ENCODE measurements at places on chromosomes 11 and 22.

DNA sequence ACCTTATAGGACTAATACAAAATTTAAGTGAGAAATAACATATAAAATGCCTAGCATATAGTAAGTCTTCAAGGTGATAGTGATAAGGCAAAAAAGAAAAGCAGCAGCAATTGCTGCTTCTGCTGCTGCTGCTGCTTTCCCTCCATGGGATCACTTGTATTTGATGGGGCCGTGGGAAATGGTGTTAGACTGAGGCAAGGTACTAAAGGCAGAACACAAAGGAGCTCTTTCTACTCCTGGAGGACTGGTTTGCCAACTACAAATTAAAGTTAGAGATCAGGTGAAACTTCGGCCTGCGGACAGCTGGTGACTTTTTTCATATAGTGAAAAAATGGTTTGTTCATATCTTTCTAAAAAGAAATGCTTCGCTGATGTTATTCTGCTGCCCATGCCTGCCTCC is 46.3 kb downstream of the SWAP70 start:
- DNase-seq: no peak

DNA sequence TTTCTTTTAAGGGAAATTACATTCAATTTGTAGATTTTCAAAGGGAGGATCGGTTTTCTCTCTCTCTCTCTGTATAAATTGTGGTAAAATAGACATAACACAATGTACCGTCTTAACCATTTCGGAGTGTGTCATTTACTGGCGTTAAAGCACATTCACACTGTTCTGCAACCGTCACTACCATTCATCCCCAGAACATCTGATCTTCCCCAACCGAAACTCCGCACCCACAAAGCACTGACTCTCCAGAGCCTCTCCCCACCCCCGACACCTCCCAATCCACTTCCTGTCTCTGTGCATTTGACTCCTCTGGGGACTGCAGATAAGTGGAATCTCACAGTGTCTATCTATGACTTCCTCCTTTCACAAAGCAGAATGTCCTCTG is 15.9 kb upstream of the GRAMD4 start:
- DNase-seq: no peak

DNA sequence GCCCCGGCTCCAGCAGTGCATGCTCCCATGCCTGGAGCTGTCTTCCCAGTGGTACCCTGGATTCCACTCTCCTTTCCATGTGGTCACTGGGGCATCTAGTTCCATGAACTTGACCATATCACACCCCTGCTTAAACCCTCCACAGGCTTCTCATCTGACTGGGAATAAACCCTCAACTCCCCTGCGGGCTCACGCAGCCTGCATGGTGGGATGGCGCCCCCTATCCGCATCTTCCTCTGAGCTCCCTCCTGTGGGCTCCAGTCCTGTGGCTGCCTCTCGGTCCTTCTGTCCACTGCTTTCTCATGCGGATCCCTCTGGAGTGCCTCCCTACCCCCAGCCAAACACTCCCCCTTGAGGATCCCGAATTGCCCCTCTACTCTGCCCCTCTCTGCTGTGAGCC is 41.4 kb upstream of the TTLL12 start:
- no peak for DNase-seq

DNA sequence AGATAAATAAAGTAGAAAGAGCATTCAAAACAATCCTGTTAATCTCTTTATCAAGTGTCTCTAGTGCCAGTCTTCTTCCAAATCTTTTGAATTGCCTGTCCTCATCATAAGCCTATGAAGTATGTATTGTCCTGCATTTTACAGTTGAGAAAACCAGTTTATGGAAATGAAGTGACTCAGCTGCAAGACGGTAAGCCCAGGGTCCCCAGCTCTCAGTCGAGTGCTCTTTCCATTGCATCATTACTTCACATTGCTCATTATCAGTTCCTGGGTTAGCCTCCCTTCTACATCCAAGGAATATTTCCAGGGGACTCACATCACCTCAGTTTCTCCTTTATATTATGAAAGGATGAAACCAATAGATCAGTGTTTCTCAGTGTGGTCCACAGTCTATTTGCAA is 9.1 kb upstream of the P4HA3 start:
- DNase-seq: no peak

DNA sequence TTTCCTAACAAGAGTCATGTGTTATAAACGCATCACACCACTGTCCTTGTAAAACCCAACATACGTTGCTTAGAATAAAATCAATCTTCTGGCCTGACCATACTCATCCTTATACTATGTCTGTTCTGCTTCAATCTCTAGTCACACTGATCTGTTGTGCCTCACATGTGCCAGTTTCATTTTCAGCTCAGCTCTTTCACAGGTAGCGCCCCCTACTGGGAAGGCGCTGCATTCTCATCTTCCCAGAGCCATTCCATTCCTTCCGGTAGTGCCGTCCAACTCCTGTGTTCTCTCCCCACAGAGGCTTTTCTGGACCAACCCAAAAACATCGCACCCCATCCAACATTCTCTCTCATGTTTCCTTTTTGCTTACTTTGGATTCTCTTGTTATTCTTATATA is 22.2 kb downstream of the CASP5 start:
- no peak for DNase-seq

- DNase-seq: no peak
Observed at GRCh38 chr11:67699521-67699920, 25.1 kb upstream of the ALDH3B2 start.

DNA sequence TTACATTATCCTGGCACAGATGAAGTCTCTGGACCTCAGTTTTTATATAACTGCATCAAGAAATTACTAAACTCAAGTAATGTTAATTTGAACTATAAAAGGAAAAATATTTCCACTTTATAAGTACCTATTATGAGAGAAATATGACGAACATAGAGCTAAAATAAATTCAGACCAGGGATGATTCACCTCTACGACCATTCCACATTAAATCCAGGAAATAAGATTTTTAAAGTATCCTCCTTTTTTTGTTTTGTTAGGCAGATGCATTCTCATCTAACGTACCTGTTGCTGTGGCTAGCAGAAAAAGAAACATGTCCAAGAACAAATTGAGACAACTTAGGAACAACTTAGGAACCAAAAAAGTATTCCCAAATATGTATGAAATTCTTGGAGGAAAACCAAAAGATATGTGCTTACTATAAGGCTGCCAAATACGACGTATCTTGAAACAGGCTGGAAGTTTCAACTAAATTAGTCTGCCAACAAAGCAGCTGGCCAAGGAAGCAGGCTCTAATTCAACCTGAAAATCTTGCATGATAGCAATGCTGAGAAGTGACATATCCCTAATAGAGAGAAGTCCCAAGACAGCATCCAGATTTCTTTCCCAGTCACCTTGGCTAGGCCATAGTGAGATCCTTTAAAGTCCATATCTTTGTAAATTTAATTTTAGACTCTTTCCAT is 15.7 kb downstream of the SPTY2D1 start:
- DNase-seq: no peak

DNA sequence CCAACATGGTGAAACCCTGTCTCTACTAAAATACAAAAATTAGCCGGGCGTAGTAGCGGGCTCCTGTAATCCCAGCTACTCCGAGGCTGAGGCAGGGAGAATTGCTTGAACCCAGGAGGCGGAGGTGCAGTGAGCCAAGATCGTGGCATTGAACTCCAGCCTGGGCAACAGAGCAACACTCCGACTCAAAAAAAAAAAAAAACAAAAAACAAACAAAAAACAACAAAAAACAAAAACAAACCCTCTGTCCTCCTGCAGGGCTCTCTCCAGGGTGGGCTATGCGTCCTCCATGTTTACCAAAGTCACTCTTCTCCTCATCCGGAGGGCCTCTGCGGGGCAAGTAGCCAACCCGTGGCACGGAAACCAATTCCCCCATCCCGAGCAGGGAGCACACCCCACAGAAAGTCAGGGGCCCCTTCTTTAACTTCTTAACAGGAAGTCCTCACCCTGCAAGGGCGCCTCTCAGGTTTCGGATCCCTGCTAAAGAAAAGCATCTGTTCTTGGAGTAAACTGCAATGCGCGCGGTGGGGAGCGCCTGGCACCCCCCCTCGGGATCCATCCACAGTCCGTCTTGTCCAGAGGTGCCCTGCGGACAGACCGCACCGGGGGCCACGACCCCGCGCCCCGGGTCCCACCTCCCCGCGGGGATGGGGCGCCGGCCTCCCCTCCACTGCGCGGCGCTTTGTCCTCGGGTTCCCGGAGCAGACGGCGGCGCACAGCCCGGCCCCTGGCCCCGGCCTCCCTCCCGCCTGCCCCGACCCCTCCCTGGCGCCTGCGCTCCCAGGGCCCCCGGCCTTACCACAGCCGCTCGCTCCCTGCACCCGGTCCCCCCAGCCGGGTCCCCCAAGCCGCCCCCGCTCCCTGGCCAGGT is 712 bp downstream of the CERK start:
- no peak for DNase-seq

DNA sequence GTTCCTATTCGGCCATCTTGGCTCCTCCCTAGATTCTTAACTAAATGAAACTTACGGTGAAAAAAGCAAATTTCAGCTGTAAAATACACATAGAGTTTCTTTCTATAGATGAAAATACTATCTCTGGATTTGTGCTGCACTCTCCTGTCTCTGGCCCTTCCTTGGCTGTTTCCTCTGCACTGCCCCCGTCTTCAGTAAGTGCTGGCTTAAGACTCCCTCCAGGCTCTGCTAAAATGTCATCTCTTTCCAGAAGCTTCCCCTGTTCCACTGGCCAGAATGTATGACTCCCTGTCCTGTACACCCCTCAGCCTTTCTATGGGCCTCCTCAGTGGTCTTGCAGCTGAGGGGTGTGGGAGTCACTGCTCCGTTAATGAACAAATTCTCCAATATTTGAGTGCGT is 109.1 kb upstream of the NARS2 start:
- DNase-seq: no peak

DNA sequence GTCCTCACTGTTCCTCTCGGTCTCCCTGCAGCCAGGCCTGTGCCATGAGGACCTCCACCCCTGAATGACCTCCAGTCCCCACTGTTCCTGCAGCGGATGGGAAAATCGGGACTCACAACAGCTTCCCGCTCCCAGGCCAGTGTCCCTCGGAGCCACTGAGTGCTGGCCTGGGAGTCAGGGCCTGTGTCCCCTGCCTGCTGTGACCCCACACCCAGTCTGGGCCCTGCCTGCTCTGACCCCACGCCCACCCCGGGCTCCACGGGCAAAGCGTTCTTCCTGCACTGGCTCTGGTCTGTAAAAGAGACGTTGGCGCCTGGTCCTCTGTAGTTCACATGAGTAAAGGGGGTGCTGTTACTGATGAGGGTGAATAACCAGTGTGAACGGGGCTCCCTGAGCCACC is 73.0 kb upstream of the SHISAL1 start:
- DNase-seq: no peak

DNA sequence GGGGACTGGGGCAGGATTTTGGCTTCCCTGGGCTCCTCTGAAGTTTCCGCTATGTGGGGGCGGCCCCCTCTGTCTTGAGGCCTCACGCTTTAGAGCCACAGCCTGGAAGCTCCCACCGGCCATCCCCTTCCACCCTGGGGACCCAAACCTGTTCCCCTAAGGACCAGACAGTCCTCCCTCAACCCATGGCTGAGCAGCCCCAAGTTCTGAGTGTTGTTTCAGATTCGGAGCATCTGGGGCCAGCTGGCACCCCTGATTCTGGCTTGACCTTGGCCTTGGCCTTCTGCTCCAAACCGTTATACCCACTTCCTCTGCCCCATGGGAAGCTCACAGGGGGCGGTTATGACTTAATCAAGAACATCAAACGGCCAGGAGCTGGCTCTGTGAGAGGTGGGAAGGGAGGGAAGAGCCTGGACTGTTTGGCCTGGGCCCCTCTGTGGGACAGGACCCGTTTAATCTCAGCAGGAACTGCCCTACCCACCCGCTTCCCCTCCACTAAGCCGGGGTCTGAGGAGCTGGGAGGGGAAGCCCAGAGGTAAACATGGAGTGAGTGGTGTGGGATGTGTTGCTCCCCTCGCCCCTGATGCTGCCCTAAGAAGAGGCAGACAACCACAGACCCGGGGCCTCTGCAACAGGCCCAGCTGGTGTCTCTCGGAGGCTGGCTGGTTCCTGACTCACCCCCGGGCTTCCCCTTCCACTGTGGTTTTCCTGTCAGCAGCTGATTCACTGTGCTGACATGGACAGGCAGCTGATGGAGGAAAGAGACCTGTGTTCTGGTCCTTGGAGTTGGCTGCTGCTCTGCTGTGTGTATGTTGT is 3.4 kb downstream of the CD82 start:
- peak; percentile 91 for DNase-seq

GRCh38 chr11:116742104-116742503 is 30.7 kb downstream of the BUD13 start:
- DNase-seq: no peak

GRCh38 chr22:20946991-20947390 is 20.1 kb upstream of the AIFM3 start:
- no peak for DNase-seq

GRCh38 chr22:21837248-21837979 is 30.0 kb downstream of the MAPK1 start:
- DNase-seq: peak; percentile 49

GRCh38 chr22:47727641-47728040 is 965.2 kb downstream of the TBC1D22A start:
- DNase-seq: no peak

- DNase-seq: no peak
Observed at GRCh38 chr11:111399187-111400031, 20.3 kb upstream of the POU2AF1 start.

- DNase-seq: no peak
Observed at GRCh38 chr11:10866893-10867331, 9.1 kb upstream of the ZBED5 start.

GRCh38 chr11:45303316-45303715 is 17.2 kb upstream of the SYT13 start:
- DNase-seq: no peak

DNA sequence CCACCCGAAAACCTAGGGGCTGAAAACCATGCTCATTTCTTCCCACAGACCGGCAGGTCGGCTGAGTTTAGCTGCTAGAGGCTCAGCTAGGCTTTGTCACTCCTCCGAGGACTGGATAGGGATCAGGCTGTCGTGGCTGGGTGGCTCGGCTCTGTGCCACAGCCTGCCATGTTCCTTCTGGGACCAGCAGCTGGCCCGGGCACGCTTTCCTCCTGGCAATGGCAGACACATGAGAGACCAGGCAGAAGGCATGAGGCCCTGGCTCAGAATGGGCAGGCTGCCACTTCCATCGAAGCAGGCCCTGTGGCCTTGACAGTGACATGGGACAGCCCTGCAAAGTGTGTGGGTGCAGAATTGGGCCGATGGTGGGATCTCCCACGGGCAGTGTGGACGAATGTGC is 20.9 kb downstream of the PARVG start:
- DNase-seq: no peak

- no peak for DNase-seq
Observed at GRCh38 chr11:73233211-73233610, 15.1 kb downstream of the P2RY2 start.

Measured in smooth muscle cell of the brain vasculature (primary cell).